ENCODE measurements at places on chromosomes 16 and 17.

DNA sequence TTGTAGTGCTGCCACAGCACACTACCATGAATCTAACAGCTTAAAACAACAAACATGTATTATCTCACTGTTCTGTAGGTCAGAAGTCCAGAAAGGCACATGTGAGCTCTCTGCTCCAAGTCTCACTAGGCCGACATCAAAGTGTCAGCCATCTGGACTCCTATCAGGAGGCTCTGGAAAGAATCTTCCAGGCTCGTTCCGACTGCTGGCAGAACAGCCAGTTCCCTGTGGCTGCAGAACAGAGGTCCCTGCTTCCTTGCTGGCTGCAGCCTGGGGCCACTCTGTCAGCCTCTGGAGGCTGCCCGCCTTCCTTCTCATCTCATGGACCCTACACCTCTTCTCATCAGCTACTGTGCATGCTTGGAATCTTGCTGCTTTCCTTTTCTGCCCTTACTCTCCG, 168.9 kb downstream of the CBLN1 start:
- DNase-seq, result no peak

DNA sequence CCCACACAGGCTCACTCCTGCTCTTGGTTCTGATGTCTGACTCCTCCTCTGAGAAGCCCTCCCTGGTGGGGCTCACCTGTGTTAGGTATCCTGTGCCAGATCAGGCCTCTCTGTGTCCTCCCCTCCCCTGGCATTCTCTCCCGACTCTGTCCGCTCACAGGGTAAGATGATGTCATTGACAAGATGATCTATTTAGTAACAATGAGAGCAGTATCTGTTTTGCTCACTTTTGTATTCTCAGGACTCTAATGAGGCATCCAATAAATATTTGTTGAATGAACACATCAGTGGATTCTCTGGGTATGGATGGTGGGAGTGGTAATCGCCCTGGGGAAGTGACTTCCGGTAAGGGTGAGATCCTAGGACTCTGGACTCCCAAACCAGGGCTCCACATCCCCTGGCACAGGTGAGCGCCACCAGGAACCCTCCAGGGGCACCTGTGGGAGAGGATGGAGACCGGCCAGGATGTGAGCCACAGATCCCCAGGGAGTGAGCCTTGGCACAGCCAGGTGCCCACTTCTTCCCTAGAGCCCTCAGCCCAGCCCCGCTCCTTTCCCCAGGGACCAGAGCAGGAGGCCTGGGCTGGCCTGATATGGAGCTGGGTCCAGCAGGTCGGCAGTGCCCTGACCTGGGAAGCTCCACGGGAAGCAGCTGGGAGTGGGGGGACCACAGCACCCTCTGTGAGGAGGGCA, 5.4 kb upstream of the HAP1 start:
- peak; percentile 95 for DNase-seq

GRCh38 chr17:65166787-65167186, 29.6 kb downstream of the RGS9 start:
- DNase-seq, result no peak

DNA sequence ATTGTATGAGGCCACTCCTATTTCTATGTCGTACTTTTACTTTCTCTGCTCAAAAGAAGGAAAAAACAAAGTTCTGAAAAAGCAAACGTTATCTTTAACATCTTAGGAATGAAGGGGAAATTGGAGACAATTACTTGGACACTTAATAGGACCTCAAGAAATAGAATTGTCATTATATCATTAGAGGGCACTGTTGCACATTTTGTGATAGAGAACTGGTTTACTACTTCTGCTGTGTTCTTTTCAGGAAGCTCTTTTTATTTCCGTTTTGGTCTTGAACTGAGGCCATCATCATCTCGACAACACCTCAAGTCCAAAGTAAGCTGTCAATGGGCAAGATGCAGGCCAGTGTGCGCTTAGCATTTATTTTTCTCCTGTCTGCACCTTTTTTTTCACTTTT, 14.6 kb downstream of the COG4 start:
- no peak for DNase-seq

- no peak for DNase-seq
These were observed 93.5 kb downstream of the WWOX start for GRCh38 chr16:78192734-78193488.

- DNase-seq, result peak; percentile 71
These were observed at the start of gene OSGIN1 for GRCh38 chr16:83952940-83953795. Gene OSGIN1, plus strand, starts transcription at chr16:83953240. Its CDS starts 4,432 bp downstream, at chr16:83957672.

DNA sequence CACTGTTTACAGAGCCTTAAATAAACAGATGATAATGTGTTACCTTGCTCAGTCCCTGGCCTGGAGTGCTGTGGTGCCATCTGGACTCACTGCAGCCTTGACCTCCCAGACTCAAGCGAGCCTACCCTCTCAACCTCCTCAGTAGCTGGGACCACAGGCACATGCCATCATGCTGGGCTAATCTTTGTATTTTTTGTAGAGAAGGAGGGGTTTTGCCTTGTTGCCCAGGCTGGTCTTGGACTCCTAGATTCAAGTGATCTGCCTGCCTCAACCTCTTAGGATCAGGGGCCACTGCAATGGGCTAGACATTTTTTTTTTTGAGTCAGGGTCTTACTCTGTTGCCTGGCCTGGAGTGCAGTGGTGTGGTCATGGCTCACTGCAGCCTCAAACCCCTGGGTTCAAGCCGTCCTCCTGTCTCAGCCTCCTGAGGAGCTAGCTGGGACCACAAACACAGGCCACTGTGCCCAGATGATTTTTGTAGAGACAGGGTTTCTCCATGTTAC, 5.0 kb upstream of the NAGLU start:
- peak; percentile 44 for DNase-seq

DNA sequence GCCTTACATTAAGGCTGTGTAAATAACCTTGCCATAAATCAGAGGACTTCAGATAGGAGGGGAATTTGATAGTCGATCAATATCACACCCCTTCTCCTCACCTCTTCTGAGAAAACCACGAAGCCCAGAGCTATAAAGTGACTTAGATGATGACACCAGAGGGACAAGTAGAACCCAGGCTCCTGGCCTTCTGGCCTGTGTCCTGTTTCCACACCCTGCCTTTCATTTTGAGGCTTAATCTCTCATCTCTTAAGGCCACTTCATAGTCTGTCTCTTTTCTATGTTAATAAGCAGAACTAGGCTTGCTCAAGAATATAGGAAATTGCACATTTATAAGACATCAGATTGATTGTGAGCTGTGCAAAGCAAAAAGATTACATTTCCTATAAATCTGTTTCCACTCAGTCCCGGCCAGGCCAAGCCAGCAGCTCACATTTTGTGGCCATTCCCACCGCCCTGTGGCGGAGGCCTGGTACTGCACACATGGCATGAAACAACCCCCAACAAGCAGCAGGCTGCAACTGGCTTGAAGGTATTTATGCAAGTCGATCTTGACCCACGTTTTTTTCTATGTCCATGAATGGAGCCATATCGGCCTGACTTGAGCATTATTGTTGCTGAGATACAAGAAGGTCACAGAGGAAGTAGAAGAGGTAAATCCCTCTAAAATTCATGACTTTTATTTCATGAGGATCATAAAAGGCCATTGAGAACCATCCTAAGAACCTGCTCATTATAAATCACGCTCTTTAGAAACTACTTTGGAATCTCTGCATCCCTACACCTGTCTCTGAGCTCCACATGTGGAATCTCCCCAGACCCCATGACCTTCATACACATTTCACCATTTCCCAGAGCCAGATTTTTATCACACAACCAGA, 93.7 kb downstream of the PMP22 start:
- DNase-seq, result no peak

DNA sequence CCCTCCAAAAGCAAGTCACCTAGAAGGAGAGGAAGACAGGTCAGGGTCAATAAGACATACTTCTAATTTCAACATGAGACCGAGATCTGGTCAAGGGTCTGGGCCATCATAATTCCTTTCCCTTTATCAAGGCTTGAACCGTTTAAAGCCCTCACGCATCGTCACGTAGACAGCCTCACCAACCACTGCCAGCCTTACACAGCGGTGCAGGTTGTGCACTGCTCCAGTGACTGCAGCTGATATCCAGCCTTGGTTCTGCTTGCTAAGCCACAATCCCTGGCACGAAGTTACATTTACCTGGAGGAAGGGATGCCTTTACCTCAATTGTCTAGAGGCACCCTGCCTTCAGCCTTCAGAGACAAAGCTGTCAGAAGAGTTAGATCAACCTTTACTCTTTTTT, 85.1 kb downstream of the MYH11 start:
- DNase-seq, result no peak

DNA sequence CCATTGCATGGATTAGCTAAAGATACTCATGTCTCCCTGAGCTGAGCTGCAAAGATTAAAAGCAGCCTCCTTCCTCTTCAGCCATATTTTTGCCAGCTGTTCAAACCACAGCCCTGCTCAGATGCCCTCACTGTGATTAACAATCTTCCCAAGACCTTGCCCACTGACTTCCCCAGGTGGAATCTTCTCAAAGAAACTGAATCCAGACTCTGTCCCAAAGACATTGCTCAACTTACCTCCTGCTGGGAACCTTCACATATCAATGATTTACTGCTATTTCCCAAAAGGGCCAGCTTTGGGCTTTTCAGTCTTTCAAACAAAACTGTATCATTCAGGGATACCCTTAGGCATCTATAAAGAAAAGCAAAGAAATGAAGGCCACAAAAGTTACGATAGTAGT, 9.2 kb downstream of the C17orf67 start:
- no peak for DNase-seq

- DNase-seq, result no peak
These were observed 10.3 kb upstream of the AKAP10 start for GRCh38 chr17:19987897-19988296.

GRCh38 chr17:60087882-60088669, 9.4 kb upstream of the HEATR6 start:
- DNase-seq, result no peak

DNA sequence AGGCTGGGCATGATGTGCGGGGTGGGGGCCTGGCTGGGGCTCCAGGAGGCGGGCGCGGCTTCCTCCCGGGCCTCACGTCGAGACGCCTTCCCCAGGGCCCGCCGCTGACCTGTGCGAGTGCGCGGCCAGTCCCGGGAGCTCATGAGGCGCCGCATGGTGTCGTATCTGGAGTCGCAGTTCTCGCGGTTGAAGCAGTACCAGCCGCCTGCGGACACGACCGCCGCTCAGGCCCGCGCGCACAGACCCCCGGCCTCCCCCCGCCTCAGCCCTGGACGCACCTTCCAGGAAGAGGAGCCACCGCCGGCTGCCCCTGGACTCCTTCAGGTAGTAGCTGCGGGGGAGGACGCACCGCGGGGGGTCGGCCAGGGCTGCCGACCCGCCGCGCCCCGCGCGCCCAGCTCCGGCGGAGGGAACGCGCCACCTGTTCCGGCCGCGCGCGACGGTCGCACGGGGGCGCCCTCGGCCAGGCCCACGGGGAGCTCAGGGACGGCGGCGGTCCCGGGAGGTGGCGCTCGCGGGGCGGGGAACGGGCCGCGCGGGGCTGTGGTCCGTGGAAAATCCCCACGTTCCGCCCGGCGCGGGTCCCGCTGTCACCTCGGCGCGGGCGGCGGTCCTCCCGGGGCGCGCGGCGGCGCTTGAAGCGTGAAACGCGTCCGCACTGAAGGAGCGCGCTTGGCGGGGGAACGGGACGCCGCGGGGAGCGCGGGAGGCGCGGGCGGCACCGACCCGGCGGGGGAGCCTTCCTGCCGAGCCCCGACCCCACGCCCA, 1.4 kb downstream of the NOTUM start:
- DNase-seq, result no peak

- DNase-seq, result no peak
These were observed 45.4 kb upstream of the RASD1 start for GRCh38 chr17:17541640-17542001.

- no peak for DNase-seq
These were observed 60.4 kb downstream of the PLXDC1 start for GRCh38 chr17:39090908-39091665.

GRCh38 chr16:88456356-88457292, 3.5 kb downstream of the ZFPM1 start:
- no peak for DNase-seq

GRCh38 chr16:27383556-27384243, 18.3 kb upstream of the IL21R start:
- no peak for DNase-seq

DNA sequence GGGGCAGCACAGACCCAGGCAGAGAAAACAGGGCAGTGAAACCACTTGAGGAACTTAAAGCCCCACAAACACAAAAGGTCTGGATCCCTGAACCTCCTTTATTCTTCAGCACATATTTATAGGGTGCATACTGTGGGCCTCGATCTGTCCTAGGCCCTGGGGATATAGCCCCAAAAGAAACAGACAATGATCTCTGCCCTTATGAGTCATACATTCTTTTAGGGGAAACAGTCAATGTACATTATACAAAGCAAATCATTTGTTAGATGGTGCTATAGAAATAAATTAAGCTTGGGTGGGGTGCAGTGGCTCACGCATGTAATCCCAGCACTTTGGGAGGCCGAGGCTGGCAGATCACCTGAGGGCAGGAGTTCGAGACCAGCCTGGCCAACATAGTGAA, 10.0 kb upstream of the HES7 start:
- DNase-seq, result no peak

DNA sequence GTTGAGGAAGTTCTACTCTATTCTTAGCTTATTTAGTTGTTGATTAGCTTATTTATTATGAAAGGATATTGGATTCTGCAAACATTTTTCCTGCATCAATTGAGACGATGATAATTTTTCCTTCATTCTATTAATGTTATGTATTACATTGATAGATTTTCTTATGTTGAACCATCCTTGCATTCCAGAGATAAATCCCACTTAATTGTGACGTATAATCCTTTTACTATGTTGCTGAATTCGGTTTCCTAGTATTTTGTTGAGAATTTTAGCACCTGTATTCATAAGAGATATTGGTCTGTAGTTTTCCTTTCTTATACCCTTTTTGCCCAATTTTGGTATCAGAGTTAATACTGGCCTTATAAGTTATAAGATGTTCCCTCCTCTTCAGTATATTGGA, 47.6 kb upstream of the BRD7 start:
- DNase-seq, result no peak

- DNase-seq, result no peak
These were observed 54.8 kb downstream of the VMP1 start for GRCh38 chr17:59762049-59762823.

DNA sequence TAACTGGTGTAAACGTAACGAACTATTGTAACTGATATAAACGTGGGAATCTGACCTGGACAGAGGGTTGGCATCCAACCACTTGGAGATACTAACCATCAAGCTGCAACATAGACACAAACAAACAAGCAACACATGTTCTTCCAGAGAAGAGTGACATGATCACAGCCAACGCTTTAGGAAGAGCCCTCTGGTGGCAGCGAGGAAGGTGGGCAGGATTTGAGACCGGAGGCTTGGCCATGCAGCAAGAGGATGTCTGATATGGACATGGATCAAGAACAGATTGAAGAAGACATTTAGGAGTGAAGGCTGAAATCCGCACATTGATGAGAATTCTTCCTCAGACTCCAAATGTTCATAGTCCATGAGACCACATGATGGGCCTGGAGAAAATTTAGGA, 40.3 kb upstream of the TNRC6A start:
- DNase-seq, result no peak

Data from DMS153 (cell line).